ENCODE measurements at places on chromosomes 3 and 15. TPM values are rescaled to one million over a fixed set of nuclear protein-coding genes. Genes with fewer than 3 reads are reported as not detected.

DNA sequence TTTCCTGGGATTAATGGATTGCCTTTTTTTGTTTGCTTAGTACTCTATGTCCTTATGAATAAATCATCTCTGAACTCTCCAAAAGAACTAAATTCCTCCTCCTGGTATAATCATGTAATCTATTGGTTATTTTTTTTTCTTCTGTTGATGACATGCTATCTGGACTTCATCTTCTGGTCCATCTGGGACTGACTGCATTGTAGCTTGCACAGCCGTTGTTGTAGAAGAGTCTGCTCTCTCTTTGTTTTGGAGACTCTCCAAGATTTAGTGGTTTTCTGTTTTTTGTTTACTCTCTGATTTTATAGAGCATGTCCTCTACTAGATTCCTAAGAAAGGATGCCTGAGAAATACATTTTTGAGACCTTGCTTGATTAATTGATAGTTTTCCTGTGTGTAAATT lies 19.1 kb downstream of the IREB2 start:
- peak; percentile 63 for DNase-seq

DNA sequence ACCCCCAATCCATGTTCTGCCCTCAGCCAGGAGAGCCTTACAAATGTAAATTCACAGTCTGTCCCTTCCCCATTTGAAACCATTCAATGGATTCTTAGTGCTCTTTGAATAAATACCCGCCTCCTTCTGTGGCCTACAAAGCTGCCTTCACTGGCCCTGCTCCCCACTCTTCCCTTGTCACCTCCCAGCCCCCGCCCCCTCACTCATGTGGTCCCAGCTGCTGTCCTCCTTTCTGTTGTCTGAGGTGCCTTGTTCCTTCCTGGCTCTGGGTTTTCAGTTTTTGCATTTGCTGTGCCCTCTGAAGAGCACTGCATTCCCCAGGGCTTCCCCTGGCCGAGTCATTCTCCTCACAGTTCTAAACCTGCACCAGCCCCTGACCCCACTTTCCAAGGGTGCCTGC lies 3.2 kb downstream of the EFCAB12 start:
- no peak for DNase-seq

- no peak for DNase-seq
Observed at GRCh38 chr15:29289173-29289572, 19.6 kb upstream of the NSMCE3 start.

GRCh38 chr3:129410971-129411370 lies 17.5 kb downstream of the EFCAB12 start:
- no peak for DNase-seq

- DNase-seq: no peak
Observed at GRCh38 chr3:137202941-137203340, 245.2 kb downstream of the IL20RB start.

DNA sequence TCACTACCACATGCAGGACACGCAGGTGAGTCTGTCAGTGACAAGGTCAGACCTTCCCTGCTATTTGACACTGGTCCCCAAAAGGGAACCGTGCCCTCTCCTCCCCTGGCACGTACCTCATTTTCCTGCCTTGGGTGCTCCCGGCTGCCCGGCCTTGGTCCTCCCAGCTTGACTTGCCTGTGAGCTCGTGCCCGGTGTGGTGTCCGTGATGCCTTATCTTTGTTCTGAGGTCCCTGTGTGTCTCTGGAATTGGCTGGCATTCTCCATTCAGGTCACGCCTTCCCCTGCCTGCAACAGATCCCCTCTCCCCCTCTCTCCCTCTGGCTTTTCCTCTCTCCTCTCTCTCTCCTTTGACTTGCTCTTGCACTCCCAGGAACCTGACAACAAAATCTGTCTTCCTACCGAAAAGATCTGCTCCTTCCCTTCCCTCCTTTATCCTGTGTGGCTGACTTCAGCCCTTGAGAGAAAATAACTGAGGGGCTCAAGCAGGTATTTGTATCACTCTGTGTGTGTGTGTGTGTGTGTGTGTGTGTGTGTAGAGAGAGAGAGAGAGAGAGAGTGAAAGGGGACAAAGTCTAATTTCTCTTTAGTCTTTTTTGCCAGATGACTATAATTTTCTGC lies at the start of gene MASP1:
Gene MASP1 (minus strand): TSS at position 226 of the 621 bp plus-strand sequence. CDS start 105 bp downstream, at position 121.
- DNase-seq: no peak

DNA sequence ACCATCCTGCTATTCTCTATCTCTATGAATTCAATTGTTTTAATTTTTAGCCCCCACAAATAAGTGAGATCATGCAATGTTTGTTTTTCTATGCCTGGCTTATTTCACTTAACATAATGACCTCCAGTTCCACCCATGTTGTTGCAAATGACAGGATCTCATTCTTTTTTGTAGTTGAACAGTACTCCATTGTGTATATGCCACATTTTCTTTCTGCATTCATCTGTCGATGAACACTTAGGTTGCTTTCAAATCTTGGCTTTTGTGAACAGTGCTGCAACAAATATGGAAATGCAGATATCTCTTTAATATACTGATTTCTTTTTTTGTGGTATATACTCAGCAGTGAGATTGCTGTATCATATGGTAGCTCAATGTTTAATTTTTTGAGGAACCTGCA lies 58.7 kb downstream of the RETNLB start:
- no peak for DNase-seq

DNA sequence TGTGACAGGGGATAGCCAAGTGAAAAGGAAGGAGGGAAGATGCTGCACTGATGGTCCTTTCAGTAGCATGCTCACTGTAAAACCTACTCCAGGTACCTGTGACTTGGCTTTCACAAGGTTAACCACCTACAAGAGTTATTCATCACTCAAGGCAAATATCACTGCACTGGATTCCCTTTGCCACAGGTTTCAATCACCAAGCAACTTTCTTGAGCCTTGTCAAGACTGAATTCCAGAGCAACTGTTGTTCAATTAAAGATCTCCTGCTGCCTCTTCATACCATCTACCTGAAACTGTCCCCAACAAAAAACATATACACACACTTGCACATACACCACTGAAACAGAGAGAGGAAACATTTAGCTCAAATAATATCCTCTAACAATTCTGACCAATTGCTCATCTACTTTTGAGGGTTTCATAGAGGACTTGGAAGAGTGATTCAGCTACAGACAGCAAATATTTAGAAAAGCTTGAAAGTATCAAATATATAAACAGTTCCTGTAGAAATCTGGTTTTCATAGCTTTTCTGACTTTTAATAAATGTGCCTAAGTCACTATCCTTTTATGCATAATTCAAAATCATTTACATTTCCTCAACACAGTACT lies 6.5 kb downstream of the IGF2BP2 start:
- DNase-seq: no peak

DNA sequence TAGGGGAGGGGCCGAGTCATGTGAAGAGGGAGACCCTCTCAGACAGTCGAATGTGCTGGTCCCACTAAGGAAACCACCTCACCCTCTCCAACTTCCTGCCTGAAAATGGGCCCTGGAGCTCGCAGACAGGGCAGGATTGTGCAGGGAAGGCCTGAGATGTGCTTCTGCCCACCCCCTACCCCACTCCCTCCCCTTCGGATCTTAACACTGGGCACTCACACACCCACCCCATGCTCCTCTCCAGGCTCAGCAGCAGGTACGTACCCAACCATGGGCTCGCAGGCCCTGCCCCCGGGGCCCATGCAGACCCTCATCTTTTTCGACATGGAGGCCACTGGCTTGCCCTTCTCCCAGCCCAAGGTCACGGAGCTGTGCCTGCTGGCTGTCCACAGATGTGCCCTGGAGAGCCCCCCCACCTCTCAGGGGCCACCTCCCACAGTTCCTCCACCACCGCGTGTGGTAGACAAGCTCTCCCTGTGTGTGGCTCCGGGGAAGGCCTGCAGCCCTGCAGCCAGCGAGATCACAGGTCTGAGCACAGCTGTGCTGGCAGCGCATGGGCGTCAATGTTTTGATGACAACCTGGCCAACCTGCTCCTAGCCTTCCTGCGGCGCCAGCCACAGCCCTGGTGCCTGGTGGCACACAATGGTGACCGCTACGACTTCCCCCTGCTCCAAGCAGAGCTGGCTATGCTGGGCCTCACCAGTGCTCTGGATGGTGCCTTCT lies 20.0 kb downstream of the ATRIP start:
- DNase-seq: peak; percentile 34

Gene DLL4
- total RNA-seq: 2.5 TPM

Gene FOXB1
- total RNA-seq: not detected

Gene C3orf85
- not detected for total RNA-seq

Gene ADAMTSL3
- total RNA-seq: not detected

Data from RPMI7951 (cell line).